Astrocyte of the hippocampus (primary cell): ENCODE measurements at places on chromosomes 13 and 19.

DNA sequence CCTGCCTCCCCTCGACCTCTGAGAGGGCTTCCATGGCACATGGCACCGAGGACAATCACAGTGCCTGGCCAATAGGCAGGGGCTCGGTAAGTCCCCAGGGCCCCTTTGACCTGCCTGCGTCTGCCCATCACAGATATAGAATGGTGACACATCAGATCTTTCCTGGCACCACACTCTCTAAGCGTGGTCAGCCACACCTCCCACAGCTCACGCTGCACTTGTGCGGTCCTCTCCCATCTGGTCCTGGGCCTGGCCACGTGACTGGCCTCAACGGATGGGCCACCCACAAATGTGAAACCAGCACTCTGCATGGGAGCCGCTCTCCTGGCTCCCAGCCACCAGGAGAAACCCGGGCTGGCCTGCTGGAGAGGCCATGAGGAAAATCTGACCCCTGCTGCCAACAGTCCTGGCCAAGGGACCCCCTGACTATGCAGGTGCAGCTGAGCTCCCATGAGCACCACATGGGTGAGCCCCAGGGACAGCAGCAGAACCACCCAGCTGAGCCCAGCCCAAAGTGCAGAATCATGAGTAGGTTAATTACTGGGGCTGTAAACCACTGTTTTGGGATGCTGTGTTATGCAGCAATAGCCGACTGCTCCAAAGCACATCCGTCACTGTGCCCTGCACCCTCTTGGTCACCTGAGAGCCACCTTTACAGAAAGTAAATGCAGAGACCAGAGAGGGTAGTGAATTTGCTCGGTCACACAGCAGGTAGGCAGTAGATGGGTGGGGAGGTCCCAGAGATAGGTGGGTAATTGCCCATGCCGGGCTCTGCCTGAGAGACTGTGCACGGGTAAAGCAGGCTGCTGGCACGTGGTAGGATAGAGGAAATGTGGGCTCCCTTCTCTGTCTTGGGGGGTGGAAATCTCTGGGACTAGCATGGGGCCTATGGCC, 9.7 kb upstream of the MEF2B start:
- peak; percentile 24 for DNase-seq

DNA sequence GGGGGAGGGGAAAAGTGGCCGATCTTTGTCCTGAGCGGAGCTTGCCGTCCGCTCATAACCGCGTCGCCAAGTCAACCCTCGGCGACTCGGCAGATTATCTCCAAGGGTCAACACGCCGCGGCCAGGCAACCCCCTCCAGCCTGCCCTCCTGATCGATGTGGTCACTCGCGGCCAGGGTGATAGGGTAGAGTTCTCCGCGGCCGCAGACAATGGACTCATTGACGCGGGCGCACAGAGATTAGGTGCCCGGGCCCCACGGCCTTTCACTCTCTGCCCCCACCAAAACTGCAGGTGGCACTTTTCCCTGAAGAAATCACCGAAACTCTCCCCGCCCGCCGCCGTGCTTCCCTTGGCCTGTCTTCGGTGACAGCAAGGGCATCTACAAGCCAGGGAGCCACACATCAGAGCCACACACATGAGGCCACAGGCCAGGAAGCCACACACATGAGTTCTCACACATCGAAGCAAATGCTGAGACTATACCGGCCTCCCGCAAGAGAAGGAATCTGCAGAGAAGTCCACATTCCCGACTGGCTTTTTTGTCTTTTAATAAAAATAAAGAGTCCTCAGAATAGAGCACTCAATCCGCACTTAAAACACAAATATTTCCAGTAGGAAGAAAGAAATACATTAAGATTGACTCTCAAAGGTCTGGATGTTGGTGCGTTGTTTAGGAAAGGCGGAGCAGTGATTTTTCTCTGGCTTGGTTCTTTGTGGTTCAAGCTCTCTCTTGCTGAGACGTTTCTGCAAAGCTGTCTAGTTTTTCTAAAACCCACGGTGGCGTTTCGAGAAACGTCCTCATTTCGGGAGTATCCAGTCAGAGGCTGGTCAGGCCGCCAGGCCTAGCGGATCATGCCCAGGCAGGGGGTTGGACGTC, 1.5 kb upstream of the PDX1 start:
- no peak for DNase-seq

DNA sequence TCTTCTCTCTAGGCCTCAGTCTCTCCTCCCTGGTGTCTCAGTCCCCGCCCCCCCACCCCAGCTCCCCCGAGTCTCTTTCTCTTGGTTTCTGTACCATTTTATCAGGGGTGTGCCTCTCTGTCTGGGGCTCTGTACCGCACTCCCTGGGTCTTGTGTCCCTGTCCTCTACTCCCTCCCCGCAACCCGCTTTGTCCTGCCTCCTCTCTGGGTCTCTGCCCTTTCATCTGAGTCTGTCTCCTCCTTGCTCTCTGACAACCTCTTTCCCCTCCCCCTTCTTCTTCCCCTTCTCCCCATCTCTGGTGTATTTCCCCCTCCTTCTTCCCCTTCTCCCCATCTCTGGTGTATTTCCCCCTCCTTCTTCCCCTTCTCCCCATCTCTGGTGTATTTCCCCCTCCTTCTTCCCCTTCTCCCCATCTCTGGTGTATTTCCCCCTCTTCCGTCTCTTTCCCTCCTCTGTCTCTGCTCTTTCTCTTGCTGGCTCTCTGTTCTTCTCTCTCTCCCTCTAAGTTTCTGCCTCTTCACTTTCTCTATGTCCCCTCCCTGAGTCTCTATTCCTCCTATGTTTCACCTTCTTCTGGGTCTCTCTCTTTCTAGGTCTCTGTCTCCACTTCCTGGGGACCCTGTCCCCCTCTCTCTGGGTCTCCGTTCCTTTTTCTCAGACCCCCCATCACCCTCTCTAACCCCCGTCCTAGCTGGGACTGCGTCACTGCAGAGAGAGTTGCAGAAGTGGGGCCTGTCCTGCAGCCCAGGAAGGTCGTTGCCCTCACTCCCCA, 2.2 kb upstream of the KCNC3 start:
- DNase-seq: no peak

DNA sequence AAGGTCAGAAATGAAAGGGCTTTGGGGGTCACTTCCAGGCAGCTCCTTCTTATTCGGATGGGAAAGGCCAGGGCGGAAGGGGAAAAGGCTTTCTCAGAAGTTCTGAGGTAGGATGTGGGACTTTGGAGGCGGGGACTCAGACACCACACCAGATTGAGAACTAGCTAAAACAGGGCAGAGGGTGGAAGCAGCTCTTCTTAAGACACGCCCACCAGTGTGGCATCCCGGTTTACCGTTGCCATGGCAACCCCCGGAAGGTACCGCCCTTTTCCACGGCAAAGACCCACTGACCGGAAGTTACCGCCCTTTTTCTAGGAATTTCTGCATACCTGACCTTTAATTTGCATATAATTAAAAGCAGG, 3.8 kb upstream of the LILRA5 start:
- DNase-seq: no peak

DNA sequence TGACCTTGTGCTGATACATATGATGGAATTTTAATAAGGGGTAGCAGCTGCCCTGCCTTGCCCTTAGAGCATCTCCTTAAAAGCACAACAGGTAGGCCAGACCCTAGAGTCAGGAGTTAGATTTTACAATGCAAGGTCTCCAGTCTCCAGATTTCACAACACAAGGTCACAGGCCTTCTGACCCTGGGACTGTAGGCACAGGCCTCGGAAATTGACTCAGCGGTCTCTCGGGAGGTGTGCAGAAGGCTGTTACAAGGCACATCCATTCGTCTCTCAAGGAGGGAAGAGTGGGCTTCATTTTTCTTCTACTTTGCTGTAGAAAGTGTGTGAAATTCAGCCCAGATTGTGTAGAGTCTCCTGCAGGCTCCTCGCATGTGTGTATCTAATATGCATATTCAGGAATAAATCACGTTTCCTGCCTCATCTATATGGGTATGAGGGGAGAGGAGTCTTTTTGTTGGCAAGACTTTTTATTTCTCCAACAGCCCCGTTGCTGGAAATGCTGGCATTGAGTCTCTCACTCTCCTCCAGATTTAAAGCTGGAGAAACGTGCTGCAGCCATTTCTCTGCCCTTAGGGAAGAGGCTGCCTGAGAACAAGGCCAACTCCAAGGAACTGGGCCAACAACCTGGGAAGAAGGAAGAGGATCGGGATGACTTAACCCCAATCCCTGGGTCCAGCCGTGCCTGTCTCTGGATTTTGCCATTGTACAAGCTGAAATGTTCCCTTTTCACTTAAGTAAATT, 24.5 kb downstream of the UQCRFS1 start:
- no peak for DNase-seq

GRCh38 chr19:18668744-18669523, 14.5 kb upstream of the CRTC1 start:
- DNase-seq: no peak

DNA sequence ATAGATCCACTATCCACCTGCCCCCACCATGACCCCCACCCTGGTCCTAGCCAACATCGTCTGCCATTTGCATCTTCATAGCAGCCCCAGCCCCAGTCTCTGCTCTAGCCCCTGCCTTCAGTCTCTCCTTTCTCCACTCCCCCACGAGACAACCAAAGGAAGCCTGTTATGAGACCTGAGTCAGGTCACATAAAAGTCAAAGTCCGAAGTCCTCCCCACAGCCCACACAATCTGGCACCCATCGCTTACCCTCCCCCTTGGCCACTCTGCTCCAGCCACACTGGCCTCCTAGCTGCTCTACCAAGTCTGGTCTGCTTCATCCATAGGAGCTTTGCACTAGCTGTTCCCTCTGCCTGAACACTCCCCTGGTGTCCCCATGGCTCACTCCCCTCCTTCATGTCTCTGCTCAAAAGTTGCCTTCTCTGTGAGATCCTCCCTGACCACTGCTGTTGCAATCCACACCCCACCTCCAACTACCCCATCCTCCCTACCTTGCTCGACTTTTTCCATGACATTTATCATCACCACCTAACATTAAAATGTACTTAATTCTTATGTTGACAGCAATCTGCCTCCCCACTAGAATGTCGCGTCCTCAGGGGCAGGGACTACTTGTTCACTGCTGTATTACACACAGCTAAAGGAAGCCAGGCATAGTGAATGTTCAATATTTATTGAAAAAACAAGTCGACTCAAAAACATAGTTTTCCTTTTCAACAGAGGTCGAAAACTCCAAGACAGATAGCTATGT, 1.2 kb upstream of the PLEKHG2 start:
- DNase-seq: peak; percentile 53

DNA sequence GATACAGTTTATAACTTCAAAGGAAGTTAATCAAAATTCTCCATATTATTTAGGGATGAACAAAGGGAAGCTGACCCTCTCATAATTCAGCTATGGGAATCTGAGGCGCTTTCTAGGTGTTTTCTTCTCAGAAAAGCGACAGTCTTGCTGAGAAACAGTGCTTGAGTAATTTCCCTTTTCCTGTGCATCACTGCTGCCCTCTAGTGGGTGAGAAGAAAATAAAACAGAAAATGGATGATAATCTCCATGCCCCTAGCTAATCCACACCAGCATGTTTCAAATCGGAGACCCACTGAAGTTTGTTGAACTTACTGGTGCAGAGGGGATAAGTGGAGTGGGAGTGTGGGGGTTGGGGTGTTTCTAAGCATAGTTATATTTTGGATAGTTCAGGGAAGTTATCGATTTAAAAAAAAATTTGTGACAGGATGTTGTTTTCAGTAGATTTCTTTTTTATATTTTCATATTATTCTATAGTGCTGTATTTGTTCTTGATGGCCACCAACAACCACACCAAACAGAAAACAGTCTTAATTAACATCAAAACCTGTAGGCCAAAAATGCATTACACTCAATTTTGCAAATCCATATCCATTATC, 21.4 kb downstream of the LCP1 start:
- peak; percentile 78 for DNase-seq

DNA sequence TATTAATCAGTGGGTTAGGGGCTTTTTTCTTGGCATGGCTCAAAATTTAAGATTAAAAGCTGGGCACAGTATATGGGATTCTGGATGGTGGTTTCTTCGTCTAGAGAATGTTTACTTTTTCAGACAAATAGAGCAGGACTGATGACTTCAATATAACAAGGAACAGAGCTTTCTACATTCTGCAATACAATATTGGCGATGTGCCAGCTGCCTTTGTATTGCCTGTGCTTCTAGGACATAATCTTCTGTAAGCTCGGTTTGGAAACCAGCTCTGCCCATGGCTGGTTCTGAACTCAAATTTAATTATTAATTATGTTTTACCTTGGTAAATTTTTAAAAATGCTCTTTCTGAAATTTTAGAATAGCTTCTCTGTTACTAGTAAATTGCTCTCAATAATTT, 139.1 kb upstream of the TRPC4 start:
- DNase-seq: peak; percentile 5

DNA sequence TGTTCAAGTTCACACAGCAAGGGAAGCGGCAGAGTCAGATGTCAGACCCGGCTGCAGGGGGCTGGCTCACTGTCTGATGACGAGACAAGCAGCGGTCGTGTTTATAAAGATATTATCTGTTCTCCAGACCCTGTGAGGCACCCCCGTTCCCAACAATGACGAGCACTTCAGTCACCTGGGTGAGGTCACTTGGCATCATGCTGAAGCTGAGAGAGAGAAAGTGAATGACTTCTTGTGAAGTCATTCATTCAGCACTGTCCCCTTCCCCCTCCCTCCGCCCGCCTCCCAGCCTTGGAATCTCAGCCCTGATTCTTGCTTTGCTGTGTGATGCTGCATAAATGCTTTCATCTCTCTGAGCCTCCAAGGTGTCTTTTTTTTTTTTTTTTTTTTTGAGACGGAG, 4.9 kb upstream of the LYPD3 start:
- peak; percentile 35 for DNase-seq

DNA sequence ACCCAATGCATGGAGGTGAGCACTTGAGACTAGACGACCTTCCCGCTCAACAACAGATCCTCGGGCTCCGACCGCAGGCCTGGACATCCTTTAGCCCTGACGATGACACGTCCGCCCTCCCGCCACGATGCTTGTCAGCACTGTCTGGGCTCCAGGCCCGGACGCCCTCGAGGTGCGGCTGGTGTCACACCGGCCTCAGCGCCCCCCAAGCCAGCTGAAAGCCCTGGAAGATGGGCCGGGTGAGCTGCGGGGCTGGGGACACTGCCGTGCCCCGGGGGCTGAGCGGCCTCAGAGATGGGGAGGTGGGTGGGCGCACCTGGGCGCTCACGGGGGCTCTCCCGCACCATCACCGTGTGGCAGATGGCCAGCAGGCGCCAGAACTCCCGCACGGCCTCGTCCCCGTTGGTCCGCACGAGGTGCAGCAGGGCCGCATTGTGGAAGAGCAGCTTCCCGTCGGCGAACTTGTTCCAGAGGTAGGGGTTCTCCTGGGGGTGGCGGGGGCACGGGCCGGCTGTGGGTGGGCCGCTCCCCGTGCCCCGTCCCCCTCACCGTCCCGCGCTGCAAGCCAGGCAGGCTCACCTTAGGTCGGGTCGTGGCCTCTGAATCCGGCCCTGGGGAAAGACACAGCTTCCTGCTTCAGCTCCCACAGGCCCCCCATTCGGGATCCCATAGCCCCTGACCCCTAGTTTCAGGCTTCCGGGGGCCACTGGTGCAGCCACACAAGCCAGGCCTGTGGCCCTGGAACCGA, 15.5 kb downstream of the ATP8B3 start:
- no peak for DNase-seq

- DNase-seq: peak; percentile 3
These were observed 75.7 kb downstream of the LHFPL6 start for GRCh38 chr13:39527301-39527700.

GRCh38 chr19:53951436-53951835, 11.3 kb upstream of the CACNG8 start:
- no peak for DNase-seq

GRCh38 chr13:111265701-111266035, 54.8 kb upstream of the TEX29 start:
- DNase-seq: no peak

GRCh38 chr19:10238172-10238783, 7.1 kb upstream of the S1PR2 start:
- no peak for DNase-seq
